ENCODE measurements at places on chromosomes 7 and 10. TPM values are rescaled to one million over a fixed set of nuclear protein-coding genes. Genes with fewer than 3 reads are reported as not detected.

DNA sequence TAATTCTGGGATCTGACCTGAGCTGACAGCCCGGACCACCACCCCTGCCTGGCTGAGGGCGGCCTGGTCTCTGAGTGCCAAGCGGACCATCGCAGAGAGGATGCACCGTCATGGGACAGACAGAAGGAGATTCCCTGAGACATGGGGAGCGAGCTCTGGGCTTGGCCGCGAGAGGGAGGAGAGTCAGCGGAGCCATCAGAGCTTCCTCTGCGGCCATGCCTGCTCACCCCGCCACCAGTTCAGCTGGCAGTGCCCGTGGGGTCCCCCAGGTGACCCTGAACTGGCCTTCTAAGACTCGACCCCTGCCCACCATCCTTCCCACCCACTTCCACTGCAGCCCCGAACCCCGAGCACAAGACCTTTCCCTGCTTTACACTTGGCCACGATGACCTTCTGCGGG lies 152.8 kb downstream of the TCERG1L start:
- H3K27ac ChIP-seq: no peak overlapping the region
- no peaks in the 10 kb centered on the region for H3K36me3 ChIP-seq
- H3K4me3 ChIP-seq: no peak overlapping the region
- no peaks in the 10 kb centered on the region for H3K27me3 ChIP-seq
- no peak for DNase-seq

HMX2 gene
- not detected for total RNA-seq

GRCh38 chr10:43806831-43807640 lies 158.4 kb upstream of the ZNF32 start:
- H3K4me1 ChIP-seq: peaks cover 10% of the 10 kb centered on the region
- no peak overlapping the region for H3K27ac ChIP-seq
- no peak overlapping the region for H3K4me3 ChIP-seq
- DNase-seq: peak; percentile 87

- no peak for DNase-seq
- H3K4me1 ChIP-seq: no peaks in the 10 kb centered on the region
- no peak overlapping the region for H3K27ac ChIP-seq
Measured at GRCh38 chr7:110534241-110534931, 556.5 kb upstream of the LRRN3 start.

AIFM2 gene
- total RNA-seq: 17.4 TPM

STEAP1B gene
- total RNA-seq: 1.6 TPM

ITPRID1 gene
- not detected for total RNA-seq

DNA sequence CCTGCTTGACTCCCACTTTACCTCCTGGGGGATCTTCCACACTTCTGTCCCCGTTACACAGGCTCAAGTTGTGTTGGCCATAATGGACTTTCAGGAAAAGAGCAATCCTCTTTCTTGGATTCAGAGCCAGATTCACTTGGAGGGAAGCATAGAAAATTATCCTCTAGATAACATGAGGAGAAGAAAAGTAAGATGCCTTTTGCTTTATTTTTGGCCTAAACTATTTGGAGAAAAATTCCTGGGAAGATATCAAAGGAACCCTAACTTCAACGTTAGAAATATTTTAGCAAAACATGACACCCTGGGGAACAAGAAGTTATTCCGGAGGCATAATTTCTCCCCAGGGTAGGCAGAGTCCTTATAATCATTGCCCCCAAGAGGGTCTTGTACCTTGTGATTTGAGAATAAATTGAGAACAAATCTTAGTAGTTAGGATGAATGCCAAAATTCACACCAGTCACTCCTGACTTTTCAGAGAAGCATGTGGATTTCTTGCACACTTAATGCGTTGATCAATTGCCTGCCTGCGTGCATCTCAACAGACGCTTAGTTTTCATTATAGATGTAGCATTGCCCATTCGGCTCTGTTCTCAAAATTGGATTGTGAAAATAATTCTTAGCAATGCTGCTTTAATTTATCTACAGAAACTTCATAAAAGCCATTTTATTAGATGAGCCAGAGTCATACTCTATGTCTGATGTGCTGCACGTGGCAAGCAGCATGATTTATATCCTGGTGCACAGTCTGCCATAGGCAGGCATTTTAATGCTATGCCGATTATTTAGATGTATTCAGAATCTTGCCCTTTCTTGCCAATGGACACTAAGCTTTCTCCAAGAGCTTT lies 224.4 kb downstream of the C7orf25 start:
- H3K36me3 ChIP-seq: no peaks in the 10 kb centered on the region
- no peak for DNase-seq
- no peak overlapping the region for H3K27ac ChIP-seq
- H3K4me1 ChIP-seq: peaks cover 23% of the 10 kb centered on the region
- no peak overlapping the region for H3K4me3 ChIP-seq

GRCh38 chr10:107163881-107164861 lies at the start of gene SORCS1:
Gene SORCS1, minus strand, starts transcription at chr10:107164706.
- peak within 1 kb of the TSS; percentile 58 for H3K4me3 ChIP-seq
- H3K36me3 ChIP-seq: no peaks in the 10 kb centered on the region
- DNase-seq: no peak
- peak within 1 kb of the TSS; percentile 50 for H3K27ac ChIP-seq
- peaks cover 3% of the 10 kb centered on the region for H3K4me1 ChIP-seq
